Fibroblast of lung (primary cell): ENCODE measurements at places on chromosomes 5 and 9. TPM values are rescaled to one million over a fixed set of nuclear protein-coding genes. Genes with fewer than 3 reads are reported as not detected.

Gene ADAMTS16
- under 0.01 and 0.17 TPM in 2 replicates for total RNA-seq

Gene MRPL22
- 16.7 and 17.8 TPM in 2 replicates for total RNA-seq

- DNase-seq: peak; percentile 91
- no peaks in the 10 kb centered on the region for H3K27me3 ChIP-seq
- H3K4me1 ChIP-seq: peaks cover 33% of the 10 kb centered on the region
- H3K27ac ChIP-seq: peak overlapping the region; percentile 77
- no peaks in the 10 kb centered on the region for H3K36me3 ChIP-seq
Measured at GRCh38 chr9:120936011-120936763, 9.6 kb upstream of the TRAF1 start.

GRCh38 chr9:82149501-82149946 is 161.0 kb downstream of the SPATA31D1 start:
- H3K27ac ChIP-seq: no peak overlapping the region
- no peaks in the 10 kb centered on the region for H3K36me3 ChIP-seq
- no peaks in the 10 kb centered on the region for H3K27me3 ChIP-seq
- no peak for DNase-seq
- no peaks in the 10 kb centered on the region for H3K4me1 ChIP-seq

GRCh38 chr9:79040671-79041070 is 531.1 kb upstream of the TLE4 start:
- no peaks in the 10 kb centered on the region for H3K4me1 ChIP-seq
- H3K27me3 ChIP-seq: no peaks in the 10 kb centered on the region
- no peak for DNase-seq
- H3K4me3 ChIP-seq: no peak overlapping the region
- H3K36me3 ChIP-seq: no peaks in the 10 kb centered on the region

DNA sequence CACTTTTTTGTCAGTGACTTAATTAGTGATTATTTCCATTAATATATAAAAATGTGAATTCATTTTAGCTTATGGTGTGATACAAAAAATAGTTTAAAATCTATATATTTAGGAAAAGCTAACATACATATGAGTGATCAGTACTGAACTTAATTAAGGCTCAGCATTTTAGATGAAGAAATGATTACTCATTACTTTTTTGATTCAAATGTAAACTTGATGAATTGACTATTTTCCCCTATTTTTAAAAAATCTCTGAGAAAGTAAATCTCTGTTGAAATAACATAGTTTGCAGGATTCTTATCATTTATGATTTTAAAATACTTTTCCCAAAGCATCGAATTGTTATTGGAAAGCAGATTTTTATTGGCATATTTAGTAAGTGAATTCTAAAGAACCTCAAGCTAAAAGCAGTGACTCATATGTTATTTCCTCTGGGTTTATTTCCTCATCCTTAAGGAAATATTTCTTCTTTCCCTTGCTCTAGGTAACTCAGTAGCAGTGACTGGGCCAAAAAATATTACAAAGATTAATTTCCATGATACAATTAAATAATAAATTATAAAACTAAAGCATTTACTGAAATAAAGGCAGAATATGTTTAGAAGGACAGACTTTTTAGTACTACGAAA is 290.6 kb downstream of the FER start:
- H3K27ac ChIP-seq: no peak overlapping the region
- H3K4me3 ChIP-seq: no peak overlapping the region

DNA sequence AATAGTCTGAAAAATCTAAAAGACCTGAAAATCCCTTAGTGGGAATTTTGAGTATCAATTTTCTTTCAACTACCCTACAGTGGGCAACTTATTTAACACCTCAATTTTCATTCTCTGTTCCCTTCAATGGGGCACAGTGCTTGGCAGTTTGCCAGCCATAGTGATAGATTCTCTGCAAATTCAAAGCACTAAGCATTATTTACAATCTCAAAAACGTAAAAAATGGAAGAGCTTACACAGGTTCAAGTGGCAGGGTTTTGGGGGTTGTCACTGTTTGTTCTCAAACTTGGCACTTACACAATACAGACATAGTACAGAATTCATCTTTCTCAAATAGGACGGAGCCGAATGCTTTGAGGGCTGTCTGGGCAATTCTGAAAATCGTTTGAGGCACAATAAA is 515.0 kb downstream of the EFNA5 start:
- H3K27me3 ChIP-seq: no peaks in the 10 kb centered on the region
- H3K4me1 ChIP-seq: no peaks in the 10 kb centered on the region
- DNase-seq: no peak
- H3K4me3 ChIP-seq: no peak overlapping the region
- H3K27ac ChIP-seq: no peak overlapping the region

- H3K27me3 ChIP-seq: no peaks in the 10 kb centered on the region
- no peak overlapping the region for H3K27ac ChIP-seq
- peaks cover 2% of the 10 kb centered on the region for H3K4me1 ChIP-seq
- no peak overlapping the region for H3K4me3 ChIP-seq
Measured at GRCh38 chr5:42620579-42621216, 135.9 kb upstream of the CCDC152 start.

GRCh38 chr9:130142641-130143040 is 29.6 kb upstream of the NCS1 start:
- DNase-seq: no peak
- no peaks in the 10 kb centered on the region for H3K27me3 ChIP-seq
- no peaks in the 10 kb centered on the region for H3K36me3 ChIP-seq
- no peak overlapping the region for H3K4me3 ChIP-seq
- H3K4me1 ChIP-seq: peaks cover 13% of the 10 kb centered on the region
